Hematopoietic multipotent progenitor cell treated with erythropoietin and hydrocortisone succinate and interleukin-3 and kit ligand, for 4 days (in vitro differentiated cells): ENCODE measurements at places on chromosomes 16 and 17.

DNA sequence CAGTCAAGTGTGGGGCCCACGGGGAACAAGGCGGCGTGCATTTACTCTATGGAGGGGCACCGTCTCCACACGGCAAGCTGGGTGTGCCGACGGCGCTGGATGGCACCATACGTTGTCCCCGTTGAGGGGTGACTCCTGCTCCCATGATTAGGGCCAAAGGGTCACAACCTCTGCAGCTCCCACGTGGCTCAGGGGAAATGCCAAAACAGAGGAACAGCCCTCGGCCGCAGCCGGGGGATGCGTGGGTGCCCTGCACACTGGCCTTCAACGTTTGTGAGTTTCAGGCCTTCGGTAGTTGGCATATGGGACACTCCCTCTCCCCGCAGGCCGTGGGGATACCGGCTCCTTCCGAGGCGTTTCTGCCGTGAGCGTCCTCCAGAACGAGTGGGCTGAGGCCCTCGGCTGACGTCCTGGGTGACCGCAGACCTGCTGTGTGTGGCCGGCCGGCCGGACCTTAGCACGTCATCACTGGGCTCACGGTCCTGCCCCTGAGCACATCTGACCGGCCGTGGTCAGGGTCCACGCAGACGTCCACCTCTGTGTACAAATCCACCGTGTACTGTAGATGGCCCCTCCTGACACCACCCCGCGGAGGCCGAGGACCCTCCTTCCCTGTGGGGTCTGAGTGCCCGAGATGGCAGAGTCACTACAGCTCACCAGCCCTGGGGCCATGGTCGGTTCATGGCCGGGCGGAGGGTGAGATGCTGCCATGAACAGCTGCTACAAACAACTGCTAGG lies 4.8 kb upstream of the METRNL start:
- no peak for DNase-seq

DNA sequence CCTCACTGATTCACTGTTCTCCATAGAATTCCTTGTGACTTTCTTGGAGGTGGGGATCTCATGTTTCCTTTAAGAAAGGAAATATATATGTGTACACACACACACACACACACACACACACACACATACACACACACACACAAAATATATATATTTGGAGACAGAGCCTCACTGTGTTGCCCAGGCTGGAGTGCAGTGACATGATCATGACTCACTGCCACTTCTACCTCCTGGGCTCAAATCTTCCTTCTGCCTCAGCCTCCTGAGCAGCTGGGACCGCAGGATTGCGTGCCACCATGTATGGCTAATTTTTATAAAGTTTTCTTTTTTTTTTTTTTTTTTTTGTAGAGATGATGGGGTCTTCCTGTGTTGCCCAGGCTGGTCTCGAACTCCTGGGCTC lies 45.9 kb downstream of the CDH13 start:
- DNase-seq = no peak

DNA sequence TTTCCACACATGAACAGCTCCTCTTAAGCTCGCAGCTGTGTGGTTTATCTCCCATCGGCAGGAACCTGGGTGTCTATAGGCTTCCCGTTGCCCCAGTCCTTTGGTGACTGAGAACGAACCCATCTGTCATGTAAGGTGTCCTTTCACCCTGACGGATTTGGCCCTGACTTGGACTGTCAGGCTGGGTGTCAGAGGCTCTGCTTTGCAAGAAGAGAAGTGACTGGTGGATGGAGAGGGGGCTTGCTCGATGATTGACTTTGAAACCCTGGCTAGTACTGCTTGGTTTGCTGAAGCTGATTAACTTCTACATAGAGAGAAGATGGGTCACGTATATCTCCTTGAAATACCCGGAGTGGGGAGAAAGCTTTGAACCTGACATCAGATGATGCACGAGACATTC lies 42.9 kb downstream of the COX4I1 start:
- DNase-seq = no peak

DNA sequence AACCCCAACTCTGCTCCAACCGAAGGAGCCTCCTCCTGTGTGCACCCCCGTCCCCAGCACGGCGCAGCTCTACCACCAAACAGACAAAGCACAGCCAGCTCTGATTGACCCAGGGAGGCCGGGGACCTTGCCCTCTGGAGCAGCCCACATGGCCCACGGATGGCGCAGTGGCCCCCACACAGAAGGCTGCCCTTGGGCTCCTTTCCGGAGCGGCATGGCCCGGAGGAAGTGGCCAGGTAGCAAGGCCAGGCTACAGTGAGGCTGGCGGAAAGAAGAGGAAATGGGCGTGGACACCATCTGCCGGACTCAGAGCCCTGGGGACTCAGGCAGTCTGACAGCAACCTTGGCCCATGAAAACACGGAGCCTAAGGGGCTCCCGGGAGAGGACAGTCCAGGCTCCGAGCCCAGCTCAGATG lies 19.9 kb upstream of the ZC3H18 start:
- DNase-seq = no peak

DNA sequence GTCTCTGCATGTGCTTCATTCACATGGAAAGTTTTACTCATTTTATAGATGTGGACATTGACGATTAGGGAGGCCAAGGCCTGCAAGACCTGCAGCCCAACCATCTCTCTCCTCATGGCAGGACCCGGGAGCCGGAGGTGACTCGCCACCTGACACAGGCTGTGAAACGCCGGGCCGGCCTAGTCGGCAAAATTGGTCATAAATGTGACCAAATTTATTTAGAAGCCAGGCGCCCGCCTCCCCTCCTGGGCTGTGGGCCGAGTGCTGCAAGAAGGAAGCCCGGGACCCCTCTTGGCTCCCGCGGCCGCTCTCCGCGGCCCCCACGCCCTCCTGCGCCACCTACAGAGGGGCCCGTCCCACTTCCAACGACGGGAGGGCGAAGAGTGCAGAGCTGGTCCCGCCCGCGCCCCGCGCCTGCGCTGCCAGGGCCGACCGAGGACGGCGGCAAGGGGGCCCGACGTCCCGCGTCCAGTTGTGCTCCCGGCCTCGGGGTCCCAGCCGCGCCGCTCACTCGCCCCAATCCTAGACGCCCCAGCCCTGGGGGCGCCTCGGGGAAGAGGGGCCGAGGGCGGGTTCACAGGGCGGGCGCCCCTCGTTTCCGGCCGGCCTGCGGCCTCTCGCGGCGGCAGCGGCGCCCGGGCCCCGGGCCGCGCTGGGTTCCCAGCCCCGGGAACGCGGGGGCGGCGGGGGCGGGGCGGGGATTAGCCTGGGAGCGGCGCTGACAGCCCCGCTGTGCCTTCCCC lies 47.5 kb downstream of the WNT3 start:
- DNase-seq = peak; percentile 73

GRCh38 chr16:87618216-87618615 lies 15.9 kb downstream of the JPH3 start:
- DNase-seq = no peak

DNA sequence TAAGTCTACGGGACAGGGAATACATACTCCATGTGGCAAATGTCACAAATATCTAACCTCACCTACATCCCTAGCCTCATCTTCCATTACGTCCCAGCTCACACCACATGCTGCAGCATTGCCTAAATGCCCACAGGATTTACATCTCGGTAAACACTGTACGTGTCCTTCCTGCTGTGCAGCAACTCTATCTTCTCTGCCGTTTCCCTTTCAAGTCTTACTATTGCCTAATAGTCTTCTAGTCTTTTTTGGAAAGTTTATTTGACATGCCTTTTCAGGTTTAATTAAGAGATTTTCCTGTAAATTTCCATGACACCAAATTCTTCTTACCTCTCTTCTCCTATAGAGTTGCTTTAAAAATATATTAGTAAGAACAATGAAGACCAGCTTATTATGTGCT lies 120.5 kb downstream of the HS3ST4 start:
- no peak for DNase-seq

DNA sequence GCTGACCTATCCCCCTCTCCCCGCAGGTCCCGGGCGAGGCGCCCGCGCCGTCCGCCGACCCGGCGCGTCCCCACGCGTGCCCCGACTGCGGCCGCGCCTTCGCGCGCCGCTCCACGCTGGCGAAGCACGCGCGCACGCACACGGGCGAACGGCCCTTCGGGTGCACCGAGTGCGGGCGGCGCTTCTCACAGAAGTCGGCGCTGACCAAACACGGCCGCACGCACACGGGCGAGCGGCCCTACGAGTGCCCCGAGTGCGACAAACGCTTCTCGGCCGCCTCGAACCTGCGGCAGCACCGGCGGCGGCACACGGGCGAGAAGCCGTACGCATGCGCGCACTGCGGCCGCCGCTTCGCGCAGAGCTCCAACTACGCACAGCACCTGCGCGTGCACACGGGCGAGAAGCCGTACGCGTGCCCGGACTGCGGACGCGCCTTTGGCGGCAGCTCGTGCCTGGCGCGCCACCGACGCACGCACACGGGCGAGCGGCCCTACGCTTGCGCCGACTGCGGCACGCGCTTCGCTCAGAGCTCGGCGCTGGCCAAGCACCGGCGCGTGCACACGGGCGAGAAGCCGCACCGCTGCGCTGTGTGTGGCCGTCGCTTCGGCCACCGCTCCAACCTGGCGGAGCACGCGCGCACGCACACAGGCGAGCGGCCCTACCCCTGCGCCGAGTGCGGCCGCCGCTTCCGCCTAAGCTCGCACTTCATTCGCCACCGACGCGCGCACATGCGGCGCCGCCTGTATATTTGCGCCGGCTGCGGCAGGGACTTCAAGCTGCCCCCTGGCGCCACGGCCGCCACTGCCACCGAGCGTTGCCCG lies 10.3 kb downstream of the ZNF771 start:
- peak; percentile 97 for DNase-seq

GRCh38 chr17:17275971-17276370 lies 5.1 kb downstream of the COPS3 start:
- peak; percentile 68 for DNase-seq

GRCh38 chr17:43857957-43858600 lies 11.1 kb downstream of the CD300LG start:
- no peak for DNase-seq

DNA sequence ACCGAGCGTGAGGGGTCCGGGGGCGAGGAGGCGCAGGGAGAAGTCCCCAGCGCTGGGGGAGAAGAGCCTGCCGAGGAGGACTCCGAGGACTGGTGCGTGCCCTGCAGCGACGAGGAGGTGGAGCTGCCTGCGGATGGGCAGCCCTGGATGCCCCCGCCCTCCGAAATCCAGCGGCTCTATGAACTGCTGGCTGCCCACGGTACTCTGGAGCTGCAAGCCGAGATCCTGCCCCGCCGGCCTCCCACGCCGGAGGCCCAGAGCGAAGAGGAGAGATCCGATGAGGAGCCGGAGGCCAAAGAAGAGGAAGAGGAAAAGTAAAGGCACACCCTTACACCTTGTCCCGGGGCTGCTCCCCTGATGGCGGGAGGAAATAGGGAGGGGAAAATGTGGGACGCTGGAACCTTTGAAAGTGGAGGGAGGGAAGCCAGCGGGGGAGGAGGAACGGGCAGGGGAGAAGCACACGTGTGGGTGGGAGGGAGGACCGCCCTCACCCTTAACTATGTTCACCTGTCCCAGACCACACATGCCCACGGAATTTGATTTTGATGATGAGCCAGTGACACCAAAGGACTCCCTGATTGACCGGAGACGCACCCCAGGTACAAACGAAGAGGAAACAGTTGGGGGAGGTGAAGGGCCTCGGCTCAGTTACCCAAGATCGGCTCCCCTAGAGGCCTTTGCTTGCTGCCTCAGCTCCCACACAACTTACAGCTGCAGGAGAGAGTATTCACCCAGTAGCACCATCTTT lies 916 bp downstream of the PAGR1 start:
- peak; percentile 85 for DNase-seq
